ENCODE measurements at places on chromosomes 3 and 15. TPM values are rescaled to one million over a fixed set of nuclear protein-coding genes. Genes with fewer than 3 reads are reported as not detected.
A peak's percentile ranks its signal among the peaks of the same experiment; 100 is the strongest.

DNA sequence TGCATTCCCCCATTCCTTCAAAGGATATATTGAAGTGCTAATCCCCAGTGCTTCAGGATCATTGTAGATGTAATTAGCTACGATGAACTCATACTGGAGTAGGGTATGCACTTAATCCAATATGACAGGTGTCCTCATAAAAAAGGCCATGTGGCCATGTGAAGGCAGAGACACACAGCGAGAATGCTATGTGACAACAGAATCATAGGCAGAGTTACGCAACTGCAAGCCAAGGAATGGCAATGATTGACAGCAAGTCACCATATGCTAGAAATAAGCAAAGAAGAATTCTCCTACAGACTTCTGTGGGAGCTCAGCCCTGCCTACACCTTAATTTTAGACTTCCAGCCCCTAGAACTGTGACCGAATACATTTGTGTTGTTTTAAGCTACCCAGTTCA lies 875.6 kb upstream of the ROBO1 start:
- no peaks in the 10 kb centered on the region for H3K4me1 ChIP-seq
- no peak overlapping the region for H3K27ac ChIP-seq
- DNase-seq, result no peak
- no peaks in the 10 kb centered on the region for H3K27me3 ChIP-seq
- no peaks in the 10 kb centered on the region for H3K36me3 ChIP-seq
- H3K4me3 ChIP-seq, result no peak overlapping the region

GRCh38 chr3:14609506-14609905 lies 42.1 kb upstream of the CCDC174 start:
- H3K27me3 ChIP-seq, result peaks cover 5% of the 10 kb centered on the region
- H3K4me1 ChIP-seq, result no peaks in the 10 kb centered on the region
- no peak for DNase-seq
- no peaks in the 10 kb centered on the region for H3K36me3 ChIP-seq
- H3K27ac ChIP-seq, result no peak overlapping the region
- no peak overlapping the region for H3K4me3 ChIP-seq

- no peak for DNase-seq
- H3K36me3 ChIP-seq, result no peaks in the 10 kb centered on the region
- no peak overlapping the region for H3K4me3 ChIP-seq
- no peaks in the 10 kb centered on the region for H3K27me3 ChIP-seq
- H3K27ac ChIP-seq, result no peak overlapping the region
These were observed 98.8 kb downstream of the SH3GL3 start for GRCh38 chr15:83545804-83546511.

GRCh38 chr15:81449836-81450474 lies 75.9 kb upstream of the TMC3 start:
- no peak for DNase-seq
- no peaks in the 10 kb centered on the region for H3K27me3 ChIP-seq
- H3K36me3 ChIP-seq, result no peaks in the 10 kb centered on the region
- no peak overlapping the region for H3K4me3 ChIP-seq
- no peak overlapping the region for H3K27ac ChIP-seq

- no peak overlapping the region for H3K27ac ChIP-seq
- peaks cover 12% of the 10 kb centered on the region for H3K4me1 ChIP-seq
- no peaks in the 10 kb centered on the region for H3K27me3 ChIP-seq
- peak; percentile 62 for DNase-seq
- no peaks in the 10 kb centered on the region for H3K36me3 ChIP-seq
- H3K4me3 ChIP-seq, result no peak overlapping the region
These were observed 5.1 kb upstream of the KLHL6 start for GRCh38 chr3:183560607-183561006.

DNA sequence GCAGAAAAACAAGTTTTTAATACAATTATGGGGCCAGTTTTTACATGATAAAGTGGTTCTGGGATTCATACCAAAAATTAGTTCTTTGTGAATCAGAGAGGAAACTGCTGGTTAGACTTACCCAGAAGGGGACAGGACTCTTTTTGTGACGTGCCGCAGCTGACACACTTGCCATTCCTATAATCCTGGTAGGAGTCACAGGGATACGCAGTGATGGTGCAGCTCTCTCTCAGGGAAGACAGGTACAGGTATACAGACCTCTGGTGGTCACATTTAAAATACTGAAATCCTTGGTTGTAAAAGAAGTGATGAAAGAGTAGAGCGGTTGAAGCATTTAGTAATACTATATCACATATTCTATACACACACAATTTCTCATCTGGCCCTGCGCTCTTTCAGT lies 20.2 kb upstream of the TMEM41A start:
- no peak for DNase-seq
- H3K4me1 ChIP-seq, result no peaks in the 10 kb centered on the region

- no peaks in the 10 kb centered on the region for H3K27me3 ChIP-seq
- no peaks in the 10 kb centered on the region for H3K4me1 ChIP-seq
- H3K27ac ChIP-seq, result no peak overlapping the region
- H3K4me3 ChIP-seq, result no peak overlapping the region
- peaks cover 2% of the 10 kb centered on the region for H3K36me3 ChIP-seq
These were observed 195.8 kb downstream of the TBC1D5 start for GRCh38 chr3:17546500-17547255.

DNA sequence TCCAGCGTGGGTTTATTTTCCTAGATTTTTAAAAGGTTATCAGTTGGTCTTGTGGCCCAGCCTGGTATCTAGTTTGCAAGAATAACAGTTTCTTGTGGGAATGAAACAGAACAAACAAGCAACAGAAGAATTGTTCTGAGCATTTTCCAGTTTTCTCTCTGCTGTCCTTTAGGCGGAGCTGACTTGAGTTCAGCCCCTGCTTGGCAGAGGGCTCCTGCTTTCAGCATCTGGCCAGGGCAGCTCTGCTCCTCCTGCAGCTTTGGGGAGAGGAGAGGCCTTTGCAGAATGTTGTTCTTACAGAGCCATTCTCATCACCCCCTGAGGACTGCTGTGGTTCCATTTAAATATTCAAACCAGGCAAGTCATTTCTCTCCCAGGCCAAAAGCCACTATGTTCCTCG lies 117.7 kb downstream of the ALDH1A2 start:
- H3K36me3 ChIP-seq, result no peaks in the 10 kb centered on the region
- H3K4me3 ChIP-seq, result no peak overlapping the region
- H3K4me1 ChIP-seq, result no peaks in the 10 kb centered on the region
- no peak overlapping the region for H3K27ac ChIP-seq

DNA sequence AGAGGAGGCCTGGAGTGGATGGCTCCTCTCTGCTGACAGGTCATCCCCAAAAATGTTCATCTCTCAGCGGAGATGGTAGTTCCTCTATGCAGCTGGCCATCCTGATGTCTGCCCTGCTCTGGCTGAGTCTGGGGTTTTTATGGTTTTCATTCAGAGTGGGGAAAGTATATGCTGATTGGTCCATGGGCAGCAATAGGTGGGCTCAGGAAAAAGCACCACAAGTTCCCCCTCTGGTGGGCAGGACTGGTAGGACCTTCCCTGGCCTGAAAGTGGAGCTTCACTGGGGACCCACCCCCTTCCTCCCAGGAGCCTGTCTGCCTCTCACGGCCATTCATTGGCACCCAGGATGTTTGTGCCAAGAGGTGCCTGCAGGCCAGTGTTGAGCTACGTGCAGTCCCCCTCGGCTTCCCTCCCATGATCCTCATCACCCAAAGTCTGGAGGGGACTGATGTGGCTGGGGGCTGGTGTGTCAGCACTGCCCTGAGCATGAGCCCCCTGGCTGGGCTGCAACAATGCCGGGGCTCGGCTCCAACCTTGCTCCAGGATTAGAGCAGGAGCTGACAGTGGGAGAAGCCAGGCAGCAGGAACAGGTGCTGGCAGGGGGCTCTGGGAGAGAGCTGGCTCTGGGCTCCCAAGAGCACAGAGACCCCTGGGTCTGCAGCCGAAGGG lies 13.1 kb upstream of the BLOC1S6 start:
- H3K27ac ChIP-seq, result no peak overlapping the region
- H3K4me3 ChIP-seq, result no peak overlapping the region
- H3K27me3 ChIP-seq, result no peaks in the 10 kb centered on the region
- H3K36me3 ChIP-seq, result no peaks in the 10 kb centered on the region

GRCh38 chr3:103006526-103007183 lies 571.8 kb downstream of the ZPLD1 start:
- H3K4me3 ChIP-seq, result no peak overlapping the region
- no peaks in the 10 kb centered on the region for H3K27me3 ChIP-seq

GRCh38 chr3:33419948-33420347 lies 20.3 kb downstream of the UBP1 start:
- H3K36me3 ChIP-seq, result peaks cover 35% of the 10 kb centered on the region
- DNase-seq, result peak; percentile 14
- H3K27me3 ChIP-seq, result no peaks in the 10 kb centered on the region
- peaks cover 8% of the 10 kb centered on the region for H3K4me1 ChIP-seq

- H3K27ac ChIP-seq, result no peak overlapping the region
- H3K36me3 ChIP-seq, result no peaks in the 10 kb centered on the region
- no peaks in the 10 kb centered on the region for H3K4me1 ChIP-seq
- H3K4me3 ChIP-seq, result no peak overlapping the region
These were observed 36.5 kb upstream of the DUSP7 start for GRCh38 chr3:52092891-52093290.

- no peaks in the 10 kb centered on the region for H3K36me3 ChIP-seq
- no peak overlapping the region for H3K27ac ChIP-seq
- no peak overlapping the region for H3K4me3 ChIP-seq
These were observed 336.9 kb downstream of the SLC9A9 start for GRCh38 chr3:143511174-143511879.

DNA sequence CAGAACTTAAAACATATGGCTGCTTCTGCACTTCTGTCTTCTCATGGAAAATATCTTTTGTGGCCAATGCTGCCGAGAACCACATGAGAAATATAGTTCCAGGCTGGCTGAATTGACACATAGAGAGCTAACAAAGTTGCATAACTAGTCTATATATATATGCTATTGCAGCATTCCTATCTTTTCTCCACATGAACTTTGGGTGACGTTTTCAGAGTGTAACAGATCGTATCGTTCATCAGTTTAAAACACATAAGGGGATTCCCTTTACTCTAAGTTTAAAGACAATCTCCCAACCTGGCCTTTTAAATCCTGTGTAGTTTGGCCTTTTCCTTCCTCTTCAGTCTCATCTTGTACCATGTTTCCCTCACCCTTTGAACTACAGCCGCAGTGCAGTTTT lies 394.2 kb upstream of the CBLB start:
- no peak overlapping the region for H3K4me3 ChIP-seq
- no peaks in the 10 kb centered on the region for H3K27me3 ChIP-seq
- no peak for DNase-seq
- no peak overlapping the region for H3K27ac ChIP-seq

- no peak for DNase-seq
- no peaks in the 10 kb centered on the region for H3K27me3 ChIP-seq
- no peaks in the 10 kb centered on the region for H3K36me3 ChIP-seq
- H3K4me1 ChIP-seq, result peaks cover 16% of the 10 kb centered on the region
- H3K27ac ChIP-seq, result no peak overlapping the region
These were observed 49.7 kb downstream of the MAGEF1 start for GRCh38 chr3:184662187-184662586.

GRCh38 chr15:25655207-25655948 lies 207.7 kb downstream of the ATP10A start:
- no peak overlapping the region for H3K27ac ChIP-seq
- H3K27me3 ChIP-seq, result no peaks in the 10 kb centered on the region
- H3K4me3 ChIP-seq, result no peak overlapping the region
- H3K4me1 ChIP-seq, result no peaks in the 10 kb centered on the region
- no peak for DNase-seq
- H3K36me3 ChIP-seq, result no peaks in the 10 kb centered on the region

DNA sequence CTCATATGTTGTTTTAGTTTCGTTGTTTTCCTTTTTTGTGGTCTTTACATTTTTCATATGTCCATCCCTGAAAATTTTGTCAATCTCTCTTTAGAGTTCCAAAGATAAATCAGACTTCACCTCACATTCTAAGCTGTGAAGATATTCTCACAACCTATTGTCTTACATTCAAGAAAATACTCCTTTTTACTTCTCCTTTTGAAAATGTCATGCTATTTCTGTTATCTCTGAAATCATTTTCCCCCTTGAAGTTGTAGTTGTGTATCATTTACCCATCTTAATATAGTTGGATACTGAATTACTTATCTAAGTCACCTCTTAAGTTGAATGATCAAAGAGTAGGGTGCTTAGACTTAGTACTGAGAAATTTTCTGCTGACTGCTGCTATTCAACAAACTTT lies 74.3 kb downstream of the DCUN1D1 start:
- no peak for DNase-seq
- no peak overlapping the region for H3K27ac ChIP-seq
- no peak overlapping the region for H3K4me3 ChIP-seq
- H3K4me1 ChIP-seq, result no peaks in the 10 kb centered on the region

DNA sequence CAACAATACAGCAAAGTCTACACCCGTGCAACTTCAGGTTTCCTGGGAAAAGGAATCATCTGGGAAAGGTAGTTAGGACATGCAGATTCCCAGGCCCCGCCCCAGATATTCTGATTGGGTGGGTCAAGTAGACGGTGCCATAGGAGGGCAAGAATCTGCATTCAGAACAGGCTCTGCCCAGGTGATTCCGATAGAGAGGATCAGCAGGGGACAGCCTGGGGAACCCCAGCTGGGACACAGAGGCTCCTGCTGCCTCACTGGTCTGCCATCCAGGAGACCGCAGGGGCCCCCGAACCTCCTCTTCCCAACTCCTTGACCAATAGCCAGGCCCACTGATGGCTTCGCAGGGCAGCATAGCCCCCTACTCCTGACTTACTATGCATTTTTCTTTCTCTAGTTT lies 243.4 kb downstream of the VPS13C start:
- no peak overlapping the region for H3K4me3 ChIP-seq
- H3K27me3 ChIP-seq, result peaks cover 6% of the 10 kb centered on the region
- no peak for DNase-seq
- no peaks in the 10 kb centered on the region for H3K4me1 ChIP-seq
- H3K36me3 ChIP-seq, result no peaks in the 10 kb centered on the region

DNA sequence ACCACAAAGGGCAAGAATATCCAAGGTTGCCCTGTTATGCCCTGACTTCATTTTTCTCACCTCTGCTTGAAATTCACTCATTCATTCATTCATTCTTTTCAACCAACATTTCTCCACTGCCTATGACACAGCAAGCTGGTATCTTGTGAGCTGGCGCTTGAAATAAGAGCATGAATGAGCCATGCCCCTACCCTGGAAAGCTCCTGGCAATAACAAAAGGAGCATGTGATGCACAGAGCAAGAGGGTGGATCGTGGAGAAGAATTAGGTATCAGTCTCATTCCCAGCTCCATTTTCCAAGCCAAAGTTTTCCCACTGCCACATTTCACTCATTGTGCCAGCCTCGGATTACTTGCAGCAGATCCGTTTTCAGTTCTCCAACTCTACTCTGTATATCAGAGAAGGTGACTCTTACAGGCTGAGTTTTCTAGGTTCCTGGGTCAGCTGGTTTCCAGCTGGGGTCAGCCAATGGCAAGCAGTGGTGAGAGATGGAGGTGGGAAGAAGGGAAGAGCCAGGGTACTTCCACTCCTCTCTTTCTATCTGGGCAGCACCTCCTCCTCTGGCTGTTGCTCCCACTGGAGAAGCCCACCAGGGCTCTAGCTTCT lies 144.8 kb downstream of the SUCLG2 start:
- H3K4me1 ChIP-seq, result no peaks in the 10 kb centered on the region
- H3K27me3 ChIP-seq, result no peaks in the 10 kb centered on the region
- peaks cover 9% of the 10 kb centered on the region for H3K36me3 ChIP-seq
- H3K4me3 ChIP-seq, result no peak overlapping the region

Gene HRH1
- total RNA-seq, result not detected

Gene NR2E3
- not detected for total RNA-seq

Gene PLSCR5
- total RNA-seq, result not detected

Gene CERS3
- total RNA-seq, result 0.44 TPM

Gene MESP1
- 0.49 TPM for total RNA-seq

Gene GOLGA8O
- total RNA-seq, result 1.2 TPM
